ENCODE measurements at places on chromosomes 1 and 21.

DNA sequence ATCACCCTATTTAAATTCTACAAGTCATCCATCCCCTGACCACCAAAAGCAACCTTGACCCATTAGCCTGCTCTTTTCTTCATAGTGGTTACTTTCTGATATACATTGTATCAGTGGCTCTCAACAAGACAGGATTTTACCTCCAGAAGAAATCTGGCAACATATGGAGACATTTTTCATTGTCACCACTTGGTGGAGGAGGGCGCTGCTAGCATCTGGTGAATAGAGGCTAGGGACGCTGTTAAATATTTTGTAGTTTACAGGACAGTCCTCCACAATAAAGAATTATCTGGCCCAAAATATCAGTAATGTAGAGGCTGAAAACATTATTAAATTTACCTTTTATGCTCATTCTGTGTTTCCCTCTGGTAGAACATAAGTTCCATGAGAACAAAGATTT, 6.1 kb downstream of the HSPA13 start:
- no peak for DNase-seq

GRCh38 chr1:207654320-207654719, 9.4 kb downstream of the CR1L start:
- no peak for DNase-seq

DNA sequence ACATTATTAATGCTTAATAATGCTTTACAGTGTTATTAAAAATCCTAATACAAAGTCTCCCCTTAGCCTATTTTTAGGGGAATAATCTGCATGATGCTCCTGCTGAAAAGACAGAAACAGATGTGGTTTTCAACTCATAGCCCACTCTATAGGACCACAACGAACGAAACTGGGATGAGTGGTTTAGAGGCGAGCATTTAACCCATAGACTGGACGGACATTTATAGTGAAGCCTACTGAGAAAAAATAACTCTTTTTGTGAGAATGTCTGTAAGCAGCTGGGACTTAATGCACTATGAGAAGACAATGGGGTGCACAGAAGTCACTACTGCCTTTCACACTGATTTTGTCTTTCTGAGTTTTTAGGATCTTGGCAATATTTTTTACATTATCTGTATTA, 1599.6 kb upstream of the B3GALT2 start:
- DNase-seq, result no peak

DNA sequence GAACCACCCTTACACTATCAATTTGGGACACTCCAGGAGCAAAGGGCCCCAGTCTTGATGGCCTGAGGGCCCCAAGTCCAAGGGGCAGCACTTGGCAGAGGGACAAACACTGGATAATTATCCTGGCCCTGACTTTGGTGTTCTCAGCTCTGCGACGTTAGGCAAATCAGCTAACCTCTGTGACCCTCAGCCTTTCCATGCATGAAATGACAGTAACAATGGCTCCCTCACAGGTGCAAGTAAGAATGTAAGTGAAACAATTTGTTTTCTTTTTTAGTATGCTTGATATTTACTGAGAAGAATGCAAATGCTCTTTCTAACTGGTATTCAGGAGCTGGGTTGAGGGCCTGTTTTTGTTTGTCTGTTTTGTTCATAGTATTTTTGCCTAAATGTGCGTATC, 61.6 kb upstream of the PRDX6 start:
- no peak for DNase-seq

DNA sequence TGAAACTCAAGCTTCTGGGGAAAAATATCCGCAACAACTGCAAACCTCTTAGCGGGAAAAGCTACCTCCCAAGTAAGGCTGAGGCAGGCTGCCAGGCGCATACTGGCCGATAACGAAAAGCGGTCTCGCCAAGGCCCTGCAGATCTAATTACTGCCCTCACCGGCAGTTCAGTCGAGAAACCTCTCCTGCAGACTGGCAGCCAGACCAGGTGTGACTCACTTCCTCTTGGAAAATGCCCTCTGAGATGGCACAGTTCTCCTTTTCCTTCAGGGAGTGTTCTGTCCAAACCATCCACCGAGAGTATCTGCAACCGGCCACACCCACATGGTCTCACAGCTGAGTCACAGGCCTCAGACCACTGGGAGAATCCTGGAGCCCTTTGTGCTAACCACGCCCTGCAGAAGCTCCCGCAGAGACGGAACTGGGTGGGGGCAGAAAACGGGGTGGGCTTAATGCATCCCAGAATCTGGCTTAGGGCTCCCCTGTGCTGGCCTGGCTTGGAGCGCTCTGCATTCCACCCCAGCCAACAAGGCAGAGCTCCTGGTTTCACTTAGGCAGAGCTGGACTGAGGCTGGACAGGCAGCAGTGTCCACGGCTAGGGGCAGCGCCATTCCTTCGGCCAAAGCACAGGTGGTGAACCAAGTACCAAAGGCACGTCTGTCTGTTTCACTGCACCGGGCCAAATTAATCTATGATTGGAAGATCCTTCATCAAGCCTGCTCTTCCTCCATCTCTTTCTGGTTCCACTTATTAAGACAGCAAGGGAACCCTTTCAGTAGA, 1.2 kb downstream of the S100A10 start:
- peak; percentile 24 for DNase-seq

- no peak for DNase-seq
These were observed 163.4 kb downstream of the DNM3 start for GRCh38 chr1:172004671-172005070.

DNA sequence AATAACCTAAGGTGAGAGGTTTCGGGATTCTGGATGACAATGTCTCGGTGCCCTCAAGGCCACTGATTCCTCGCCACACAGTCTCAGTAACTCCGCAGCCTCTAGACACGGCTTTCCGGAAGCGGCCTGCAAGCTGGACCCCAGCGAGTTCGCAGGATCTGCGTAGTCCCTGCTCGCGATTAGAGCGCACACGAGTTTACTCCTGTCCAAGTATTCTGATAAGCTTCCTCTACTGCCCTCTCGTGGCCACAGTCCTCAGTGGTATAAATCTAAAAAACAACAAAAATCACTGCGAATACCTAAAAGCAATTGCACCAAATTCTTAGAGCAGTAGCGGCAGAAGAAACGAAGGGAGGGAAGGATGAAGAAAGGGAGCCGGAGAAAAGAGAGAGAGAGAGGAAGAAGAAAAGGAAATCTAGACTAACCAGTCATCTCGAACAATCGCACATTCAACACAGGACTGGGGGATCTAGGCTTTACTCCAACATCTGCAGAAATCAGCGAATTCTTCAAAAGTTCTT, 1.1 kb upstream of the PLXNA2 start:
- DNase-seq, result peak; percentile 75

GRCh38 chr1:11058595-11059154, 1.1 kb downstream of the SRM start:
- DNase-seq, result no peak

DNA sequence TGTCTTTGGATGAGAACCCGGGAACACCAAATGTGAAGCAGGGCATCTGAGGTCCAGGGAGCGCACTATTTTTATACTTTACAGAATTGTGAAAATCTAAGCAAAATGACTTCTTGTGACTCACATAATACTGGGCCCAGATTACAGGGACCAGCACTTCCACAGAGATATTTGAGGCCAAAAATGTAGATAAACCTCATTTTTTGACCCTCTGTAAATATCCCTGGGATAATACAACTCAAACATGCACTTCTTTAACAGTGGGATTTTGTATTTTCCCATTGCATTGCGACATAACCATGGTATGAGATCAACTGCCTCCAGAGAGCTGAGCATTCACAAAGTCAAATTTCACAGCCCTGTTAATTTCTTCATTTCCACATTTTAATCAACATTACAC, 289.4 kb upstream of the ADGRL4 start:
- DNase-seq, result no peak

- DNase-seq, result no peak
These were observed 13.1 kb downstream of the ZNF326 start for GRCh38 chr1:90007979-90008404.

DNA sequence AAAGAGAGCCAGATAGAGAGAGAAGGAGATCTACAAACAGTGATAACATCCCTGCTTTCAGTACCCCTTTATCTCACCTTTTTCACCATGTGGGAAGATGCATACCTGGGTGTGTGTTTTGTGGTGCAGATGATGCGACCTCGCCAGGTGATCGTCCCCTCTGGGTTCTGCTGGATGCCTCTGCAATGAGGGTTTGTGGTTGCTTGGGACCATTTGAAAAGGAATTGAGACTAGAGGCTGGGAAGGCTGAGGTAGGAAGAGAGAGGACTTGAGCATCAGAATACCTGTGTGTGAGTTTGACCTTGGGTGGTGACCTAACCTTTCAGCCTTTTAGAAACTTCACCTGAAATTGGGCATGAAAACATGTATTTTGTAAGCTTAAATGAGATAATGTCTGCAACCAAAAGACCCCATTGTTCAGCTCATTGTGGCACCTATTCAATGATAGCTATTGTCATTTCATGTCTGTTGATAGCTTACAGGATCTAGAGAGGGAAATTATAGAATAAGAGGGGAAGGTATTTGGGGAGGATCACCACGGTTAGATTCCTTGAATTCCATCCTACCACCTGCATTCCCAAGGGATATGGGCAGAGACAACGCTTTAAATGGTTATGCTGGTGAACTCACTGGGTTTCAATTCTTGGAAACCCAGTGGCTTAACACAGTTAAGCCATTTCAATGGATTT, 125.7 kb downstream of the IGSF21 start:
- no peak for DNase-seq

DNA sequence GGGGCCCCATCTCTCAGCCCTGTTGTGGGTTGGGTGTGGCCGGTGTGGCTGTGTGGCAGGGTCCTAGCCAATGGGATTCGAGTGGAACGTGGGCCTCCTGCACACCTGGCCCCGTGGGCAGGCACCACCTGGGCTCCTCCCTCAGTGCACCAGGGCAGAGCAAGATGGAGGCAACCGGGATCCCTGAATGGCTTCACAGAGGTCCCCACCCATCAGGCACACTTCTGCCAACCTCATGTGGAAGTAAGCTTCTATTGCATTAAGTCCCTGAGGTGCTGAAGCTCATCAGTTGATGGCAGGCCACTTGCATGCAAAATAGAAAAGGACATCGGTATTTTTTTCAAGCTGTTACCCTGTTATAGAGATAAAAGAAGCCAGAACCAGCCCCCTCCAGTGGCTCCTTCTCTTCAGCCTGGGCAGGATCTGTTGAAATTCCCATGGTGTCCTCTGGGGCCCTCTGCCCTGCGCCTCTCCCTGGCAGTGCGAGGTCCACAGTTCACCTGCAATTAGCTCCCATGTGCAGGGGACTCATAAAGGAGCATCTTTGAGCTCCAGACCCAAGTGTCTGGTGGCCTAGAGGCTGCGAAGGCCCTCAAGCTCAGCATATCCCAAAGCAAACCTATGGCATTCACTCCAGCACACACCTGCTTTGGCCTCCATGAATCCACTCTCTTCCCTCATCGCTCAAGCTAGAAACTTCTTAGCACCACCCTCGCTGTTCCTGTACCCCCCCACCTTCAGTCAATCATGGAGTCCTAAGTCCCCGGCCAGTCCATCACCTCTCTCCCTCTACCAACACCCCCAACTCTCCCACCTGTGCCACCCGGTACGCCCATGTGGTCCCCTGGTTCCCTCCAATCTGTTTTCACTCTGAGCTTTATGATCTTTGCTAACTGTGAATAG, 2.1 kb upstream of the SLC45A1 start:
- DNase-seq, result no peak

DNA sequence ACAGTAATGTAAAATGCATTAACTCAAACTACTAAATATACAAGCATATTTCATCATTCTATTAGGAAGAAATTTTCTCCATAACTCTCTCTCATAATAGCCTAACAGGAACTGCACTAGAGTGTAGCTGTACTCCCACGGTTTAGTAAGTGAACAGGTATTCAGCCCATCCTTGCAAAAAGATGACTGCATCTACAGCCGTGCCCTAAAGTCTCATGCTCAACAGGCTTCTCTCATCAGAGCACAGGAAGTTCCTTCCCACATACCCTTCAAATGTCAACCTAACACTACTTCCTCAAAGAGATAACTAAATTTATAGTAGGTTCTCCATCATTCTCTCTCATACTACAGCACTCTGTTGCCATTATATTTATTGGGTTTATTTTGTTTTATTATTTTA, 251.6 kb downstream of the AKT3 start:
- no peak for DNase-seq

DNA sequence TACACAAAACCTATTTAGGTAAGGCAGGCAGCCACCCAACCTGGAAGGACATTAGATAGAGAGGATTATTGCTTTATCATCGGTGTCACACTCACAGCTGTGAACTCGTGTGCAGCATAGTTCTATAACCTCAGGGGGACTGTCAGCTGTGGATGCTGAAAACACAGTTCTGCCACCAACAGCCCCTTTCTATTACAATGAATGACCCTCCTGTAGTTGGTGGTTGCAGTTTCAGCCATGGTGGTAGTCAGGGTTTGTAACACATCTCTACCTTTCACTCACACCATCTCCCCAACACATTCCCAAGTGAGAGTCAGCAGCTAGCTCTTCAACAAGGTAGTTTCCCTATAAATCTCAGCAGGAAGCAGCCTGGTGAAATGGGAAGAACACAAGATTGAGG, 136.8 kb downstream of the ZC3H11B start:
- DNase-seq, result no peak

GRCh38 chr1:48093696-48094528, 96.7 kb upstream of the TRABD2B start:
- DNase-seq, result peak; percentile 56

- no peak for DNase-seq
These were observed 37.7 kb downstream of the CD34 start for GRCh38 chr1:207873055-207873890.

DNA sequence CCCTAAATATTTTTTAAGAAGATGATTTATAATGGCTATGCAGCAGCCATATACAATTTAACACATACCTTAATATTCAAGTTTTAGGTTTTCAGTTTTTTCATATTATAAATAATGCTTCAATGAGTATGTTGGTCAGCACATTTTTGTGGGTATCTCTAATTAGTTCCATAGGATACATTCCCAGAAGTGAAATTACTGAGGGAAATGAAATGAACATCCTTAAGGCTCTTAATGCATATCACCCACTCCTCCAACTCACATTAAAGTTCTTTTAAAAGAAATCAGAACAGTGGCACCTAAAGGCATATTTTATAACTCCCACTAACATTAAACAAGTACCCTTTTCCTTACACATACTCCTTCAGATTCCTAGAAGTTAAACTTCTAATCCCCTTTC, 56.1 kb downstream of the EYA3 start:
- DNase-seq, result no peak

DNA sequence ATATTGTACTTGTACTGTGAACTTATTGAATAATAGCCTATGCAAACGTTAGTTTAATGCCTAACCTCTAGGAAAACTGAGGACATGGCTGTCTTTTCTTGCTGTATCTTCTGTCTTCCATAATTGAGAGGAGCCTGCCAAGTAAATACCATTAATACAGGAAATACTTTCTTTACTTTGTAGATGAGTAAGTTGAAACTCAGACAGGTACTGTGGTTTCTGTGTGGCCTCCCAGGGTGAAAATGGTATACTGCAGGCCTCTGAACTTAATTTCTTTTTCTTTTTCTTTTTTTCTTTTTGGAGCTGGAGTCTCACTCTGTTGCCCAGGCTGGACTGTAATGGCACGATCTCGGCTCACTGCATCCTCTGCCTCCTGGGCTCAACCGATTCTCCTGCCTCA, 208.8 kb upstream of the ADGRL4 start:
- DNase-seq, result no peak

DNA sequence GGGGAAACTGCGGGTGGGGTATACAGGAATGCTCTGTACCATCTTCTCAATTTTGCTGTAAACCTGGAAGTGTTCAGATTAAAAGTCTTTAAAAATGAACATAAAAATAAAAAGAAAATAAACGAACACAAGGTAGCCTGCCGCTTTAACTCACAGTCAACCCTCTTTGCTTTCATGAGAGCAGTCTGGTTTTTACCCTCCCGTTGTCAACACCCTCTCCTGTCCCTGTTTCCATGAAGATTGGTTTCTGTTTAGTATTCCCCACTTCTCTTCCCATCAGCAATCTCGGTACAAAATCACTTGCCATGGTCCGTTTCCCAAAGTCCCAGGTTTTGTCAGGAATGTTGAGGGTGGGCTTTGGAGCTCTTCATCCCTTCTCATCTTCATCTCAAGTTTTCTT, 28.8 kb downstream of the MT1HL1 start:
- no peak for DNase-seq

All from stimulated activated CD4-positive, alpha-beta T cell treated with anti-CD3 and anti-CD28 coated beads, Interleukin-4, amount 100 ng/mL, for 48 hours (primary cell).